Stimulated activated CD4-positive, alpha-beta T cell treated with anti-CD3 and anti-CD28 coated beads, Interleukin-1b, Interleukin-23, amount 100 ng/mL, for 1 hour (primary cell): ENCODE measurements at places on chromosomes 7 and 10.

- DNase-seq = no peak
Measured at GRCh38 chr7:128781126-128781525, 5.5 kb upstream of the OPN1SW start.

GRCh38 chr7:123977081-123977480, 52.0 kb downstream of the SPAM1 start:
- no peak for DNase-seq

DNA sequence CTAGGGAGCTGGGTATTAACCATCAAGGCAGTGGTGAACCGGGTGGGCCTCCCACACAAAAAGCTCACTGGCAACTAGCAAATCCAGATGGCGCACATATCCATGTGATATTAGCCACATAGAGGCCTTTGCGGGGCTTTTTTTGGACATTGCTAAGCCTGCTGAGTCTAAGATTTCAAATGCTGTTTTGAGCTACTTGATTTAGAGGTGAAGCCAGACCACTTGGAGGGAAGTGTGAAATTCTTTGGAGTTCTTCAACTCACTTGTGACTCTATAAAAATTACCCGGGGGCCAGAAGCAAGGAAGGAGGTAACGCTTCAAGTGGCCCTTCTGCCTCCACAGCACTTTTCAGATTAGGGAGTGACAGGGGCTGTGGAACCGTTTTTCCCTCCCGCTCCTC, 619.8 kb upstream of the GALNT17 start:
- no peak for DNase-seq

DNA sequence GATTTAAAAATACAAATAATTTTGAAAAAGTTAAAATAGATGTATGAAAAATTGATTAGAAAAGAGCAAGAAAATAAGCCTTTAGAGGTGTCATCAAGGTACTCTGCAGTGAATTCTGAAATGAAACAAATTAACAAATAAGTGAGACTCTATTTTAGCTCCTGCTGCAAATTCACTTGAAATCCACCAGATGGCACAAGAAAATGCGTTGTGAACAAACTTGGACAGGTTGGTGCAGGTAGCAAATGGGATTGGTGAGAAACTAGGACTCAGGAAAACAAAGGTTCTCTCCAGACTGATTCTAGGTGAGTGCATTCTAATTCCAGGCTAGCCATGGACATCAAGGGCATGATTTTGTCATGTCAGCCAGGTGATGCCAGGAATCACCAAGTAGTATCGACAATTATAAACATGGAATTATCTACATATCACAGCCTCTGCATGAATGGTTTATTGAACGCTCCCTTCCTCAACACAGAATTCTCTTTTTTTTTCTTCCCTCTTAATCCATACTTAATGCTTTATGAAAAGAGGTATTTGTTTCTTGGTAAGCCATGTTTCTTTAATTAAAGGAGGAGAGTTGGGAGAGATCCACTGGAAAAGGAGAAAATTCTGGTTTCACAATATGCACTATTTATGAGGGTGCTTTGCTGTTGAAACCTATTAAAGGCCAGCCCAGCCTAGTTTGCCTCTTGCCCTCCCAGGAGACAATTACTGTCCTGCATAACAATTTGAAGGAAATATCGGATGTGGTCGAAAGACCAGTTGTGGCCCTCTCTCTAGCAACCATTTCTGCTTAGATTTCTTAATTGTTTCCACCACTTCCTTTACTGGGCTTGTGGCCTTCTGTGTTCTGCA, 118.1 kb downstream of the ZNF365 start:
- DNase-seq = no peak

GRCh38 chr7:4725014-4725849, 43.1 kb downstream of the FOXK1 start:
- DNase-seq = no peak

GRCh38 chr7:107068156-107068555, 23.7 kb downstream of the PRKAR2B start:
- no peak for DNase-seq

DNA sequence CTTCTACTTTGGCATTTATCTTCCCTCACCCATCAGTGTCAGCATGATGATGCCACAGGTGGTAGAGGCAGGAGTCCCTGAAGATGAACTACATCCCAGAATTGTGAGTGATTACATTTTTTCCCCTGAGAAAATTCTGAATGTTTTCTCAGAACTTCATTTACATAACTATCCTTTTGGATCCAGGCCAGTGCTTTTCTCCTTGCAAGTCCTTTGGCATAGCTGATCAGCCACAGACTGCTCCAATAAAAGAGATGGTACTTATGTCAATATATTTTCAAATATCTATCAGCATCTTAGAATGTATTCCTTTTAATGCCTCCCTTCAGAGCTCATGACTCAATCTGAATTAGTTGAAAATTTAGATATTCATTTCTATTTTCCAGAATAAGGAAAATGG, 135.5 kb downstream of the IQUB start:
- DNase-seq = no peak

- DNase-seq = no peak
Measured at GRCh38 chr10:114879093-114879492, 57.5 kb downstream of the FHIP2A start.

- DNase-seq = no peak
Measured at GRCh38 chr7:81833401-81833800, 63.6 kb upstream of the HGF start.

DNA sequence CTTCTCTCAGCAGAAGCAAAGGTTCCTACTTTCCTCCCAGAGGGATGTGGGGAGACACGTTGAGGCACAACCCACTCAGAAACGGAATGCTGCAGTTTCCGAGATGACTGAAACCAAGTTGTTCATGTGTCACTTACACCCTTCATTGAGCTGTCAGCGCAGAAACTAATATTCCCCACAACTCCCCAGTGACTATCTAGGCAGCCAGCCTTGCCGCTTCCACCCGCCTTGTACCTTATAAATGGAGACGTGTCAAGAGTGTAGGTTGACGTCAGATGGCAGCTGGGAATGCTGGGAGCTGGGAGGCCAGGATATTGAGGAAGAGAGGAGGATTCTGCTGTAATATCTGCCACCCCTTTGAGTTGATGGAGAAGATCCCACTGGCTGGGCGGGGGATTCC, 15.1 kb downstream of the GPR26 start:
- DNase-seq = no peak

DNA sequence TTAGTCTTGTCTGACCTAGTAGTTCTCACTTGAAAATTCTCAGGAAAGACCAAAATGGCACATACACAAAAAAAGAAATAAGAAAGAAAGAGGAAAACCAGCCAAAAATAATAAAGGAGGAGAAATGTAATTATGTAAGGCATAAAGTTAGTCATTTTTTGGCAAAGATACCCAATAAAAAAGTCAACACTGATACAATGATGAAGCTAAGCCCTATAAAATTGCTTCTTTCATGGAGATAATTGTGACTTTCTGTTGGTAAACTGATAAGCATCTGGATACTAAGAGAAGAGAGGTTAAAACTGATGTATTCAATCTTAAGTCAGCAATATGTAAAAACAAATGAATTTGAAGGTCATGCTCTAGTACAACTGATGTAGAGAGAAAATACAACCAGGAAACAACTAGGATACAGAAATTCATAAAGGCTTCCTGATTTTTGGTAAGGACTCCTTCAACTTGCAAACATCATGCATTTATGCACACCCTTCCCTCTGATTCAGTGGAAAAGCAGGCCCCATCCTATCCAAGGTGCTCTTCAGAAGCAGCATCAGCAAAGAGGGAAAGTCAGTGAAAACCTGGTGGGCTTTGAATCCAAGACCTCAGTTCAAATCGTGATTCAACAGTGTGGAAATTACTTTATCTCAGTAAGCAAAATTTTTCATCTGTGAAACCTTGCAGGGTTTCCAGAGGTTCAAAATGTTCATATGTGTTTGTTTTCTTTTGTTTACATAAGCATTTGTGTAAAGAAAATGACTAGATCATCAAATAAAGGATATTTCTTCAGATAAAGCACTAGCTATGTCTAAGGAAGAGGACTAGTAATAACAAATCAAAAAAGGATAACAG, 32.6 kb downstream of the IMMP2L start:
- no peak for DNase-seq

DNA sequence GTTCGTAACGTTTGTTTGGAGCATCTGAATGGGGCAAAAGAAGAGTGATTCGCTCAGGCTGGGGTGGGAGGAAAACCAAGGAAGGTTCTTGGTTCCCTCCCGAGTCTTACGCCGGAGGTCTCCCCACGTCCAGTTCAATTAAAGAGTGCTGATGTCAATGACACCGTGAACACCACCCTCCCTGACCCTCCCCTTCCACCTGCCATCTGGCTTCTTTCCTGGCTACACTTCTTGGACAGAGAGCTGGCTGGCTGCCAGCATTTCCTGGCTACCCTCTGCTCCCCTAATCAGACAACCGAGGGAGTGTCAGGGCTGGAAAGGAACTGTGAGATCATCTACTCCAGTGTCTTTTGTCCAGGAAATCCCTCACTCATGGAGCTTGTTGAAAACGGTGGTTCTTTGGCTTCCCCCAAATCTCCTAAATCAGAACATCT, 24.1 kb upstream of the FFAR4 start:
- DNase-seq = no peak

DNA sequence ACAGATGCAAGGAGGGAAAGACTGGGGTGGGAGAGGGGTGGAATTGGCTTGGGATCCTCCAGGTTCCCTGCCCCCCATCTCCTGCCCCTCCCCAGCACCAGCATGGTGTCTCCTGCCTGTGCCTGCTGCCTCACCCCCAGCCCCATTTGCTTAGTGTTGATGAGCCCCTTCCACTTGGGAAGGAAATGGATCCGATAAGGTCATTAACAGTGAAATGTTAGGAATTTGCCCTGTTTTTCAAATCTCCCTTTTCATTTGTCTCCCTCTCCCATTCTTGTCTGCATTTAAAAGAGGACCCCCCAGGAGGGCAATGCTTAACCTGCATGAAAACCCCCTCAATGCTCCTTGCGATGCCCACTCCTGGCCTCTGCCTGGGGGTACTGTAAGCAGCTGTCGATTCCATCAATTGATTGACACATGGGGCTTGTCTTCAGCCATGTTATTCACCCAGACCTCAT, 51.5 kb downstream of the HK1 start:
- no peak for DNase-seq

DNA sequence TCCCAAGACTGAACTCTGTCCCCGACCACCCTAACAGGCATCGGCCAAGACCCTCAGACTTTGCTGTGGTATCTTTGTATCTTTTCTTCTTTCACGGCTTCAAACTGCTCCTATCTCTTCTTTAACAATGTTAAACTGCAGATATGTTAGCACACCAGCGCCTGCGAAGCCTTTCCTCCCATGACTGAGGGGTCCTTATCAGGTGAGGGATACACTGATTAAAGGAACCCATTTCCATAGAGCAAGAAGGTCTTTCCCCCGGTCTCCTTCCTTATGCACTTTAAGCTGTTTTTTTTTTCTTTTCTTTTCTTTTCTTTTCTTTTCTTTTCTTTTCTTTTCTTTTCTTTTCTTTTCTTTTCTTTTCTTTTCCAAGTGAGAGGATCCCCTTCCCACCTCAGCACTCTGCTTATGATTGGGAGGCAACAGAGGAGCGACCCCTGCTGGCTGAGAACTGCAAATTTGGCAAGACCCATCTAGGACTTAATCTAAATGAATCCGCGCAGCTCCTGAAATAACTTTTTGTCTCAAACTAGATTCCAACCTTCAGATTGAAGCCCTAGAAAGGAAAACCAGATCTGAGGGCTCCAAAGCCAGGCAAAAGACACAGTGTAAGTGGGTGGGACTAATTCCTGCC, 109.9 kb downstream of the ITGB8 start:
- DNase-seq = no peak

GRCh38 chr7:92461027-92462003, 14.0 kb downstream of the GATAD1 start:
- DNase-seq = no peak

DNA sequence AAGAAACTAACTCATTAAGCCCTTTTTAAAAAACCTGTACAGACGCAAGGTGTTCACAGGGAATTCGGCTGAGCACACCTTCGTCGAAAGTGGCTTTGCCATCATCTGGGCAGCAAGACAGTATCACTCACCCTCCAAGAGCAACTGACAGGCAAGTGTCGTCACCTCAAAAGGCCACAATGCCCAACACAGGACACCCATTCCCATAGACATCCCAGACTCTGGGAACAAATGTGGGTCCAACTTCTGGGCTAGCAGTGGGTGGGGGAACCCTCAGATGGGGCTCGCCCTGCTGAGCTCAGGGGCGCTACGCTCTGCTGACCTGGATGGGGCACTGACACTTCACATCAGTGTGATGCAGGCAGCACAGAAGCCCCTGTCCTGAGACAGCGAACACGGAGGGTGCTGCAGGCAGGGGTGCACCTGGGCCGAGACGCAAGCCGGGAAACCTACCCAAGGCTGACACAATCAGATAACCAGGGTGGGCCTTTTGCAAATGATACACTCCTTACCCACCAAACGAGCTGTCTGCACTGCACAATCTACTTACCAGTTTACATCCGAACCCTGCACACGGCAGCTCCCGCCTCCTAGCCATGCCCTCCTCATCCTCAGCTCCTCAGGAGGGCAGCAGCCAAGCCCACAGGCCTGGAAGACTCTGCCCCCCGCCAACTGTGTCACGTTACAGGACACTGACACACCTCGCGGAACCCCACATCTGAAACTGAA, 1.7 kb downstream of the DIP2C start:
- DNase-seq = no peak

GRCh38 chr7:112086496-112087254, 119.5 kb downstream of the DOCK4 start:
- no peak for DNase-seq

DNA sequence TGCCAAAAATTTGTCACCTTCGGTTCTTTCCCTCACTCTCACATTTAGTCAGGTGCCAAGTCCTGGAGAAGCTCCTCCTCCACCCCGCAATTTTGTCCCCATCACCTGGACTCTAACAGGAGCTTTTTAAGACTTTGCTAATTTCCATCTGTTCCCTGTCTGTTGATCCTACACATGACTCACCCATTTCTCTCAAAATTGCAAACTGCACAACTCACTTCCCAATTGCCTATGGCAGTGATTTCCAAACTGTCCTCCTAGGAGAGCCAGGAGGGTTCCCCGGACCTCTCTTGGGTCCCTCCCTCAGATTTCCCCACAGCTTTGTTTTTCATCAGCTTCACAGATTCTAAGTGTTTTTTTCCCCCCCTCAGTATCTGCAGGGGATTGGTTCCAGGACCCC, 120.3 kb downstream of the WNT2 start:
- no peak for DNase-seq

DNA sequence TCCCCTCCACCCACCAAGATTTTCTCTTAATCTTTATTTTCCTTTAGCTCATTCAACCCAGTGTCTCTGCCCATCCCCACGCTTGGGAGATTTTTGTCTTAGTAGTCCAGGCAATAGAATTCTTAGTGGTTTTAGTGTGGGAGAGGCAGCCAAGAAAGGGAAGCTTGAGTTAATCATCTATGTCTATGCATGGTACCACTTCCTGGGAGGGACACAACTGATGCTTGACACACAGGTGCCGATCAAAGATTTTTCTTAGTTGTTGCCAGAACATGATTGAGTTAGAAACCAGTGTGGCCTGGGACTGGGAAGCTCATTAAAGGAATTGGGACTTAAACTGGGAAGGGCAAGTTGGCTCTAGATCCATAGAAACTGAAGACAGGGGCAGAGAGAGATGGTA, 3.1 kb downstream of the STRA8 start:
- DNase-seq = no peak

DNA sequence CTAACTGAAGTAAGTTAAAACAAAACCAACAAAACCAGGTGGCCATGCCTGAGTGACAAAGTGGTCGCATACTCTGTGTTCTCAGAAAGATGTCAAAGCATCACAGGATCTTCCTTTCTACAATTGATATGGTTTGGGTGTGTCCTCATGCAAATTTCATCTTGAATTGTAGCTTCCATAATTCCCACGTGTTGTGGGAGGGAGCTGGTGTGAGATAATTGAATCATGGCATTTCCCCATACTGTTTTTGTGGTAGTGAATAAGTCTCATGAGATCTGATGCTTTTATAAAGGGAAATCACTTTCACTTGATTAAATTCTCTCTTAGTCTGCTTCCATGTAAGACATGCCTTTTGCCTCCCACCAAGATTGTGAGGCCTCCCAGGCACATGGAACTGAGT, 465.7 kb downstream of the PCDH15 start:
- no peak for DNase-seq
